ENCODE measurements at places on chromosomes 11 and 22.

DNA sequence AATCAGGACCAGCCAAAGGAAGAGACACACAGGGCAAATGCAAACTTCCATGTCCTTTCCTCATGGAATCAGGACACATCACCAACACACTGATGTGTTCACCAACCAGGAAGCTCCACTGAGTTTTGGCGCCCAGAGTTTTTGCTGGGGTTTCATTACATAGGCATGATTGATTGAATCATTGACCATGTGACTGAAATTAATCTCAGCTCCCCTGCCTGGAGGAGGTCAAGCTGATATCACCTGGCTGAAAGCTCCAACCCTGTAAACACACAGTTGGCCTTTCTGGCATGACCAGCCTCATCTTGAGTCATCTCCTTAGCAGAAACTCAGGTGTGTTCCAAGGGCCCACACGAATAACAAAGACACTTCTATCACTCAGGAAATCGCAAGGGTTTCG is 133.2 kb downstream of the TRIM29 start:
- DNase-seq = no peak

- DNase-seq = no peak
Measured at GRCh38 chr11:46895821-46896220, 22.5 kb downstream of the LRP4 start.

GRCh38 chr22:48405741-48406140 is 1421.9 kb downstream of the BRD1 start:
- DNase-seq = no peak

DNA sequence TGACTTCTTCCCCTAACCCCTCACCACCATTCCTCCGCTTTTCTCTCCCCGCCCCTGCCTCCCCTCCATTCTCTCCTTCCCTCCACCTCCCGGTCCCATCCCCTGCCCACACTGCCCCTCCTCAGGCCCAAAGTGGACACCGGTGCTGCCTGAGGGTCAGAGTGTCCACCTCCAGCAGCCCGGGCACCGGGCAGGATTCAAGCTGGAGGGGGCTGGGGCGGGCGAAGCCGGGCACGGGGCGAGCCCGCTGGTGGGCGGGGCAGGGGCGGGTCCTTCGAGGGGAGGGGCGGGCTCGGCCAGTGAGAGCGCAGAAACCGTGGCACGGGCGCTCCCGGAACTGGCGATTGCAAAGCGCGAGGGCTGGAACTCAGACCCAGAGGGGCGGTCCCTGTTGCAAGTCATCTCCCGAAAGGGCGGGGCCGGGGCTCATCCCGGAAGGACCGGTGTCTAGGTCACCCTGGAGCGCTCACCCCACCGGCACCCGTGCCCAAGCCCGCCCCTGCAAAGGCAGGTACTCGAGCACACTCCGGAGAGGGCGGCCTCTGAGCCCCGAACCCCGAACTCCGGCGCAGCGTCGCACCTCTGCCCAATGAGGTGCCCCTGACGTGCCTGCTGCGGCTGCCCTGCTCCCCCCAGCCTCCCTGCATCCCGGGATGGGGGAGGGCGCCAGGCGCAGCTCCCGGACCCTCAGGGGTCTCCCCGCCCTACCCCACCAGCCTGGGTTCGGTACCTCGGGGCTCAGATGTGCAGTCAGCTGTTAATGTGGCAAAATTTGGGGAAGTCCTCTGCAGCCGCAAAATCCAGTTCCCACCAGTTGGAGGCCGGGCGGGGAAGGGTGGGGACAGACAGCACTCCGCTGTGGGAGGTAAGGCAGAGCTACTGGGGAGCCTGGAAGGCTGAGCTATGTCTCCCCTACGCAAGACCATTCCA is 16.5 kb upstream of the CDKN1C start:
- peak; percentile 60 for DNase-seq

DNA sequence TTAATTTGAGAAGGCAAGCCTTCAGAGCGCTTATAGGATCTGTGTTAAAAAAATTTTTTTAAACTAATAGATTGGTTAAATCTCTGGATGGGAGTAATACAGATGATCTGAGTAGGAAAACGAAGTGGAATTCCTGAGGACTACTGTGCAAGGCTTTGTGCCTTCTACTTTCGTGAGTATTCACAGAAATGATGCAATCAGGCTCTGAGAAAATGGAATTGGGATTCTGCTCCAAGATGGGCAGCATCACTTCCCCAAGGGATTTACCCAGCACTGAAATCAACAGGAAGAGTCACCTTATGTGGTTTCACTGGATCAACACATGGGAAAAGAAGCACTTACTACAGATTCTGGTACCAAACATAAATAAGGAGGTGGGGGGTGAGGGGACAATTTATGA is 12.5 kb downstream of the KMT5B start:
- peak; percentile 78 for DNase-seq

- no peak for DNase-seq
Measured at GRCh38 chr11:69475141-69475865, 6.2 kb upstream of the LINC01488 start.

DNA sequence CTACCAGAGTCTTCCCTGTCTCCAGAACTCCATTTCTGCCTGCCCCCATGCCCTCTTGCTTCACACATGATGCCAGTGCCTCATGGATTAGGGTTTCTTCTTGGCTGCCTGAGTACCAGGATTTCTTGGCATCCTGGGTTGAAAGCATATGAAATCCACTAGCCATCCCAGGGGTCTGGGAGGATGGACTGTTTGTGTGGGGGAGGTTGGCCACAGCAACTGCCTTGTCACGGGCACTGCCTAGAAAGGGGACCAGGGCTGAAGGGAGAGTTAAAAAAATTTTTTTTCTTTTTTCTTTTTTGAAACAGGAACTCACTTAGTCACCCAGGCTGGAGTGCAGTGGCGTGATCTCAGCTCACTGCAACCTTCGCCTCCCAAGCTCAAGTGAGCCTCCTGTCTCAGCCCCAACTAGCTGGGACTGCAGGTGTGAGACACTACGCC is 4.2 kb downstream of the USP35 start:
- DNase-seq = no peak

DNA sequence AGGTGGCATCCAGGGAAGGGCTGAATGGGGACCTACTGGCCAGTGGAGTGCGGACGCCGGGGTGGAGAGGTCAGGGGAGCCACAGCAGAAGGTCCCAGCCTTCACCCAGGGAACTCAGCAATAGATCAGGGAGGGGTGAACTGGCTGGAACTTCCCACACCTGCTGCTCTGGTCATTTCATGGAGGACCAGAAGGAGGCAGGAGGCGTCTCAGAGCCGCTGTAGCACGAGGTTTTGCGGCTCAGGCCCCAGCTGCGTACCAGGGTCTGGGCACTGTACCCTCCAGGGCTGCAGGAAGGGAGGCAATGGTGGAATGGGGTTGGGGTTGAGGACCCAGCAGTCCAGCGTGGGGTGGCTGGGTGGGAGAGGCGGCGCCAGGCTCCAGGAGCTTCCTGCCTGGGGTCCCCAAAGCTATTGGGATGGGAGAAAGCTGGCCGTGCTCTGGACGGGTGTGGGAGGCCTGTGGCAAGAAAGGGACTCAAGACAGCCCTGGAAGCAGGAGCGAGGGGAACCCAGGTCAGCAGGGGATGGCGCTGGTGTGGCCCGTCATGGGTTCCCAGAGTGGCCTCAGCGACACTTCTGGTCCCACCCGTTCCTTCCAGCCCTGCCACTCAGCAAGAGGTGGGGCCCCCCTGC is 20.2 kb upstream of the BRSK2 start:
- DNase-seq = no peak

GRCh38 chr11:95505927-95506426 is 275.0 kb upstream of the SESN3 start:
- DNase-seq = no peak

- DNase-seq = no peak
Measured at GRCh38 chr11:1148752-1149180, 9.0 kb upstream of the MUC5AC start.

DNA sequence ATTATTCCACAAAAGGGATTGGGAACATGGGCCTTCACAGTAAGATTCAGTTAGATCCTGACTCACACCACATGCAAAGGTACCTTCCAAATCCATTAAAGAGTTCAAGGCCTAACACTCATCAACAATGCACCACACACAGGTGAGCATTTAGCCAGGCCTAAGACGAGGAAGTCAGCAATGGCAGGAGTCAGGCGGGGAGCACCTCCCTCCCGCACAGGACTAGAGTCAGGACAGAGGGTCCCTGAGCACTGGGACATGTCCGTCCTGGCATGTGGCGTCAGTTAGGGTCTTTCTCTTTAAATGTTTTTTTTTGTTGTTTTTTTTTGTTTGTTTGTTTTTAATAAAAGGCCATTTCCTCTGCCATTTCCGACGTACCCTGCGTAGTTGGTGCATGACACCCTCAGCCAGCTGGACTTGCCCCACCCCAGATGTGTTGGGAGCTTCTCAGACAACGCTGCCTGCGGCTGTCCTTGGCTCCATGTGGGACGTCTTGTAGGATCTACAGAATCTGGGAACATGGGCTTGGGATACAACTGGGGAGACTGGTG is 1458.6 kb downstream of the BRD1 start:
- DNase-seq = no peak

GRCh38 chr11:73171436-73172161 is 29.5 kb upstream of the FCHSD2 start:
- no peak for DNase-seq

DNA sequence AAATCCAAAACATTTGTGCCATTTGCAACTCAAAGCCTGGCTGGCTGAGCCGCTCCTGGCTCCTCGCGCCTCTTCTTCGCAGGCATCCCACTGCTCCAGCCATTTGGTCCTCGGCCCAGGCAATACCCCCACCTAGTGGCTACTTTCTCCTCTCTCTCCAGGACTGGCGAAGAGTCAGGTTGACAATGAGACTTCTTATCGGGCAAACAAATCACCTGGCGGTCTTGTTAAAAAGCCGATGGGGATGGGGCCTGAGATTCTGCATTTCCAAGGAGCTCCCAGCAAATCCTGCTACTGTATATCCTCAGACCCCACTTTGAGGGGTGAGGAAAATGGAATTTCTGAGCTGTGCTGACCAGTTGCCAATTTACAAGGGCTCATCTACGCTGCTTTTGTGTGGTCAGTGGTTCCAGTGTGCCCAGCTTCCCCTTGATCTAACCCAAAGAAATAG is 89.0 kb downstream of the ISX start:
- DNase-seq = no peak

- no peak for DNase-seq
Measured at GRCh38 chr11:70888061-70888460, 364.3 kb downstream of the SHANK2 start.

- DNase-seq = no peak
Measured at GRCh38 chr11:8581300-8581699, 12.7 kb downstream of the STK33 start.

DNA sequence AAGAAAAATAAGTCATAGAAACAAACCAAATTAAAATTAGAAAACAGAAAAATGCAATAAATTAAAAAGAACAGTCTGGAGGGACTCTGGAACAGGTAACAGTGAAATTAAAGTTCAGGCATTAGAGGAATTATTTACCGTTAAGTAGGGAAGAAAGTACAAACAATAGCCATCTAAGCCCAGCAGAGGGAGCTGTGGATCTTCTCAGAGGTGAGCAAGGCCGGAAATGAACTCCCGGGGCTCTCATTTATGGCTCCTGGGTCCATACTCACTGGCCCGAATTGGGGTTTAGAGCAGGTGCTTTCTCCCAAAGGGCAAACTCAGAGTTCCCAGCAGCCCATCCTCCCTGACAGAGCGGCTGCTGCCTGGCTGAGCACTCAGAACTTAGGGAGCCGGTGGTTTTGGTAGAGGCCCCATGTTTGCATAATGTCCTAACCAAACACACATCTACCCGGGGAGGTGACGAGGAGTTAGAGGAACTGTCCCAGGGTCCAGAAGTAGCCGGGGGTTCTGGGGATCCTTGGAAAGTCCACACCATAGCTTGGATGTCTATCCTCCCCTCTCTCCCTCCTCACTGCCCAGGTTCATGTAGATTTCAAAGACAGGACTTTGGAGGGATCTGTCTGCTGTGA is 87.8 kb upstream of the VPREB1 start:
- peak; percentile 20 for DNase-seq

DNA sequence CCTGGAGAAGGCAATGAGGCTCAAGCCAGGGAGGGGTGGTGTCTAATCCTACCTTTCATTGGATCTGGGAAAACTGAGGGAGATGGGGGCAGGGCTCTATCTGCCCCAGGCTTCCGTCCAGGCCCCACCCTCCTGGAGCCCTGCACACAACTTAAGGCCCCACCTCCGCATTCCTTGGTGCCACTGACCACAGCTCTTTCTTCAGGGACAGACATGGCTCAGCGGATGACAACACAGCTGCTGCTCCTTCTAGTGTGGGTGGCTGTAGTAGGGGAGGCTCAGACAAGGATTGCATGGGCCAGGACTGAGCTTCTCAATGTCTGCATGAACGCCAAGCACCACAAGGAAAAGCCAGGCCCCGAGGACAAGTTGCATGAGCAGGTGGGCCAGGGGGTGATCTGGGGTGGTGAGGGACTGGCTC is at the start of gene FOLR1:
FOLR1 (plus strand) TSS at position 180 of the 421 bp plus-strand sequence; CDS start at position 214, 34 bp downstream.
- no peak for DNase-seq

DNA sequence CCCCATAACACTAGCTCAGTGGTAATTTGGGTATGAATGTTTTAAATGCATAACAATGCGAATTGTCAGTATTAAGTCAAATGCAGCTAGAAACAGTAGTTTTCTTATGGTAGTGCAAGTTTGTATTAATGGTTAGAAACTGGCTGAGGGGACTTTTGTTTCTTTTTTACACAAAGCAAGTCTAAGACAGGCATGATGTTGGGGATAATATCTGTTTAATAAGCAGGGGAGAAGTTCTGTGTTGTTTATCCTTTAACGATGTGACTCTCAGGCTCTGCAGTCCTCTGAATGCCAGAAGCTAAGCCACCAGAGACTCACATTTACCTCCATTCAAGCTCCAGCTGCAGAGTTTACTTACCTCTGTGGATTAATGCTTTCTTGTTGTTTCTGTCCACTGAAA is 67.8 kb downstream of the SYT9 start:
- DNase-seq = no peak
